ENCODE measurements at places on chromosomes 2 and 18. TPM values are rescaled to one million over a fixed set of nuclear protein-coding genes. Genes with fewer than 3 reads are reported as not detected.

- no peaks in the 10 kb centered on the region for H3K27me3 ChIP-seq
- no peak overlapping the region for H3K4me3 ChIP-seq
- no peak overlapping the region for H3K27ac ChIP-seq
- DNase-seq, result no peak
- peaks cover 7% of the 10 kb centered on the region for H3K36me3 ChIP-seq
Measured at GRCh38 chr2:239962890-239963591, 62.1 kb downstream of the NDUFA10 start.

Gene EVX2
- total RNA-seq, result not detected

Gene UGT1A8
- not detected for total RNA-seq

Gene TCF23
- not detected for total RNA-seq

DNA sequence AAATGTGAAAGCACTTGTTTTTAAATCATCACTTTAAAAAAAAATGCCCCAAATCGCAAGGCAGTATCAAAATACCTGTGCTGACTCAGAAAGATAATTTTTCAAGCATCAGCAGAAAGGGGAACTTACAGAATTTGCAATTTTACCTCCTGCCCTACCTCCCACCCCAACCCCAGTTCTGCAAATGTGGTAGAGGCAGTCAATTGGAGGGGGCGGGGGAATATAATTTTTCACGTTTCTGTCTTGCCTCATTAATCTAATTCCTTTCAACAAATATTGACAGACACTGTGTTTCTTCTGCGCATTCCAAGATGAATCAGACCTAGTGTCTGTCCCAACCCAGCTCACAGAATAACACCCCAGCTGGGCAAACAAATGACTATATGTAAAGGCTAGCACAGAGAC, 76.8 kb downstream of the ALPK2 start:
- no peak for DNase-seq
- no peaks in the 10 kb centered on the region for H3K27me3 ChIP-seq
- no peak overlapping the region for H3K27ac ChIP-seq
- H3K36me3 ChIP-seq, result peaks cover 8% of the 10 kb centered on the region
- H3K4me1 ChIP-seq, result peaks cover 8% of the 10 kb centered on the region
- H3K4me3 ChIP-seq, result no peak overlapping the region

Gene MOCOS
- 0.64 TPM for total RNA-seq

GRCh38 chr18:49227441-49228165, 232.8 kb downstream of the DYM start:
- peak overlapping the region; percentile 4 for H3K27ac ChIP-seq
- no peaks in the 10 kb centered on the region for H3K27me3 ChIP-seq
- peak; percentile 79 for DNase-seq
- H3K4me3 ChIP-seq, result no peak overlapping the region
- peaks cover 20% of the 10 kb centered on the region for H3K4me1 ChIP-seq

DNA sequence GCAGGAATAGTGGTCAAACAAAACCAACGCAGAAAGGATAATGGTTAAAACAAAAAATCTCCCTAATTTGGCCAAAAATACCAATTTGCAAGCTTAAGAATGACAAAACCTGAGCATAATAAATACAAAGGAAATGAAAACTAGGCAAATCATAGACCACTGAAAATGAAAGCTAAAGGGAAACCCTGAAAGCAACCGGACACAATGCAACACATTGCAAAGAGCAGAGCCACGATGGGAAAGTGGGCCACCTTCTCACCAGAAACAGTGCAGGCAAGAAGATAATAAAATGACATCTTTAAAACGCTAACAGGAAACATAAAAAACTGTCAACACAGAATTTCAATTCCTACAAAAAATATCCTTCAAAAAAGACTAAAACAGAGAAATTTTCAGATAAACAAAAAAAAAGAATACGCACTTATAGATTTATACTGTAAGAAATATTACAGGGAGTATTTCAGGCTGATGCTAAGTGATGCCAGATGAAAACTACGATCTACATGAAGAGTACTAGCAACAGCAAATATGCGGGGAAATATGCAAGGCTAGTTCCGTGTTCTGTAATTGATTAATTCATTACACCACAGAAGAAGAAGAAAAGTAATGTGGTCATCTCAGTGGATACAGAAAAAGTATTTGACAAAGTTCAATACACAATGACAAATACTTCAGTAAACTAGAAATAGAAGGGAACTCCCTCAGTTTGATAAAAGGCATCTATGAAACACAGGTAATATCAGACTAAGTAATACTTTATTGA, 239.5 kb downstream of the L3MBTL4 start:
- no peak for DNase-seq
- H3K36me3 ChIP-seq, result no peaks in the 10 kb centered on the region
- no peaks in the 10 kb centered on the region for H3K27me3 ChIP-seq
- H3K4me3 ChIP-seq, result no peak overlapping the region
- H3K27ac ChIP-seq, result no peak overlapping the region

DNA sequence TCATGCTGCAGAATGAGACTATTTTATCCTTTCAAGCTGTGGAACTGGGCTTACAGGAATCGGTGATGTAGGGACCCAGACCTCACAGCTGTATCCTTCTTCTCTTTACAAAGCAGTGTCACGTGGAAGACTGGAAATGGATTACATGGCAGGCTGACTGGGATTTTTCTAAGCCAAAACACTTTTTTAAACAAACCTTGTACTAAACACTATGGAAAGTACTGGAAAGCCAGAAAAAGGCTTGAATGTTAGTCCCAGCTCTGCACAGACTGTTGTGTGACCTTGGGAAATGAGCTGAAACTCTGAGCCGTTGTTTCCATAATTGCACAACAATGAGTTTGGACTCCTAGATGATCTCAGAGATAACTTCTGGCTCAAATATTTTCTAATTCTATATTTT, 7.6 kb upstream of the ADAM23 start:
- H3K27me3 ChIP-seq, result peaks cover 32% of the 10 kb centered on the region
- no peak overlapping the region for H3K4me3 ChIP-seq
- no peak for DNase-seq
- no peak overlapping the region for H3K27ac ChIP-seq

- H3K36me3 ChIP-seq, result no peaks in the 10 kb centered on the region
- DNase-seq, result no peak
- no peak overlapping the region for H3K4me3 ChIP-seq
- no peak overlapping the region for H3K27ac ChIP-seq
- peaks cover 2% of the 10 kb centered on the region for H3K27me3 ChIP-seq
Measured at GRCh38 chr2:156845806-156846558, 409.8 kb downstream of the GPD2 start.
